ENCODE measurements at places on chromosomes 5 and 9.

DNA sequence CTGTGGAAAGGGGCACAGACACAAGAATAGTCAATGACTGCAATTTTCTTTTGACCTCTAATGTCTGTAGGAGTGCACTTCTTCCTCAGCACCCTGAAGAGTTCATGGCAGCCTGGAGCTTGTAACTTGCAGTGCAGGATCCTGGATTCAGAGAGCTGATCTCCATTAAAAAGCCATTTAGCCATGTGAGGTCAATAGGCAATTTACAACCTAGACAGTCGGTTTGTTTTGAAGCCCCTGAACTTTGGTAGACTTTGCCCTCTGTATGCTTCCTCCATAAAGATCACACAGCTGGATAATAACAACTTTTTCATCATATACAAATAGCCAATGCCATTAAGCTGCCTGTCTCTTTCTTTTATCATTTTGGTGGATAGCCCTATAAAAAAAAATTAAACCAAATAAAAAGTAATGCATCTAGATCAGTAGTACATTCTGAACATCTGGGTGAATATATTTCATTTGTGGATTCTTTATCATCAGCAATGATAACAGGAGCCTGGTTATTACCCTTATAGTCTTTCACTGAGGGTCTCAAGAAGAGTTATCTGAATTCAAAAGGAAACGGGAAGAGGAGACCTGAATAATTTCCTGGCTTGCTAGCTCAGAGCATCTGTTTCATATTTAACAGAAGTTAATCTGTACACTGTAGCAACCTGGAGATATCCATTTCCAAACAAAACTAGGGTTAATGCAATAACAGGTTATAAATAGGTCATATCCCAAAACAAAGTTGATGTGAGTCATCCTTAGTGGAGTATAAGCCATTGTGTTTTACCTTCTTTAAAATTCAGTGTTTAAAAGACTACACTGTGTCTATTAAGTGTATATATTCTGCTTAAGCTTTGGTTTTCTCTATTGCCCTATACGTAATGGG is 193.8 kb upstream of the ACTBL2 start:
- DNase-seq, result no peak

GRCh38 chr9:89625721-89626687 is 21.2 kb downstream of the GADD45G start:
- DNase-seq, result no peak

GRCh38 chr5:153623751-153624450 is 133.4 kb downstream of the GRIA1 start:
- DNase-seq, result no peak

GRCh38 chr5:73174100-73174815 is 1.3 kb downstream of the TMEM174 start:
- DNase-seq, result no peak

GRCh38 chr9:118782790-118783463 is 586.3 kb downstream of the BRINP1 start:
- no peak for DNase-seq
